ENCODE measurements at places on chromosomes 1 and 21.
A peak's percentile ranks its signal among the peaks of the same experiment; 100 is the strongest.

DNA sequence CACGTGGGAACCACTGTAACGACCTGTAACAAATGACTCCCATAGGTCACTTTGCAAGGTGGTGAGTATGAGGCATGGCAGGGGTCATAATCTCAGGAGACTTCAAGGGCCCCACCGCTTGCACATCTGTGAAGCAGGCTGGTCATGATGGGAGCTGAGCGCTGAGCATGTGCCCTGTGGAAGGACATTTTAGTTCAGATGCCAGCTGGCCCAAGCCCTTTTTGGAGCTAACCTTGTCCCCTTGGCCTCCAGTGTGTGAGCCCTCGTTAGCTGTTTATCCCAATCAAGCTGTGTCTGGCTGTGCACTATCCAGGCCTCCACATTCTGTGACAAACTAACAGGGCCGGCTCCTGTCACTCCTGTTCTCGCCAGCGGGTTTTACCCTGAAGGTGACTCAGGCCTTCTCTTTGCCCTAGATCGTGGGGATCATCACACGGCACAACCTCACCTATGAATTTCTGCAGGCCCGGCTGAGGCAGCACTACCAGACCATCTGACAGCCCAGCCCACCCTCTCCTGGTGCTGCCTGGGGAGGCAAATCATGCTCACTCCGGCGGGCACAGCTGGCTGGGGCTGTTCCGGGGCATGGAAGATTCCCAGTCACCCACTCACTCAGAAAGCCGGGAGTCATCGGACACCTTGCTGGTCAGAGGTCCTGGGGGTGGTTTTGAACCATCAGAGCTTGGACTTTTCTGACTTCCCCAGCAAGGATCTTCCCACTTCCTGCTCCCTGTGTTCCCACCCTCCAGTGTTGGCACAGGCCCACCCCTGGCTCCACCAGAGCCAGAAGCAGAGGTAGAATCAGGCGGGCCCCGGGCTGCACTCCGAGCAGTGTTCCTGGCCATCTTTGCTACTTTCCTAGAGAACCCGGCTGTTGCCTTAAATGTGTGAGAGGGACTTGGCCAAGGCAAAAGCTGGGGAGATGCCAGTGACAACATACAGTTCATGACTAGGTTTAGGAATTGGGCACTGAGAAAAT lies 7.6 kb downstream of the NPPA start:
- DNase-seq: no peak

DNA sequence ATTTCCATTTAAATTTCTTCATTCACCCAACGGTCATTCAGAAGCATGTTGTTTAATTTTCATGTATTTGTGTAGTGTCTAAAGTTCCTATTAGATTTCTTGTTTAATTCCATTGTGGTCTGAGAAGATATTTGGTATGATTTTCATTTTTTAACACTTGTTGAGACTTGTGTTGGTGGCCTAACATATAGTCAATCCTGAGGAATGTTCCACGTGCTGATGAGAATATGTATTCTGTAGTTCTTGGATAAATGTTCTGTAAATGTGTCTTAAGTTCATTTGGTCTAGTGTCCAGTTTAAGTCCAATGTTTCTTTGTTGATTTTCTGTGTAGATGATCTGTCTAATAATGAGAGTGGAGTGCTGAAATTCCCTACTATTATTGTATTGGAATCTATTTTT lies 22.7 kb upstream of the LCE5A start:
- no peak for DNase-seq

GRCh38 chr1:117188170-117188815 lies 22.4 kb downstream of the VTCN1 start:
- DNase-seq: no peak

DNA sequence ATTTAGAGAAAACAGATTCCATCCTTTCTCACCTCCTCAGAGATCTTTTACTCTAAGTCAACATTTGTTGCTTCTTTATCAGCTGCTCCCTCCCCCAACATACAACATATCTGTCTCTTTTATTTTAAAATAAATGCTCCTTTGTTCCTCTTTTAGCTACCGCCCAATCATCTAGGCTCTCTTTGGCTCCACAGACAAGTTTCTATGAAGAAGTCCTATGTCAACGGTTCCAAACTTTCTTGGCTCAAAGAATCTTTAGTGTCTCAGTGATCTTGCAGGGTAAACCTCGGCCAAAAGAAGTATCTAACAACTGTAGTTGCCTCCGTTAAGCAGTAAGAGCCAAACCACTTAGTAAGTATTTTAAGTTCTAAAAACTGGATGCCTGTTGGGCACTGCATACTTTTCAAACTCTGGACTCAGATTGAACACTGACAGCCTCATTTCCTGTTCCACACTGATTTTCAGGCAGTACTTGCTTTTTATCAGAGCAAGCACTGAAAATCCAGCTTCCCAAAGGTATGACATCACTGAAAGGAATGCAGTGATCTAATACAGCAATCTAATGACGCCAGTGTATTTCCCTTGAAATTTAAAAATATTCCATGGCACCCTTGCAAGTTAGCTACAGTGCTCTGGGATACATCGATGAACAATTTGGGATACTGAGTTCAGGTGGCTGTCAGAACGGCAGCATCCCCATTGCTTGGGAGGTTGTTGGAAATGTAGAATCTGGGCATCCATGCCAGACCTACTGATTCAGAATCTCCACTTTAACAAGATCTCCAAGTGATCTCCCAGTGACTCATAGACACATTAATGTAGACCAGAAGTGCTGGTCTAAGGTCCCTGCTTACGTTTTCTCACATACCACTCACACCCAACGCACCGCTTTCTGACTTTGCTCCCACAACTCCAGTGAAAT lies 26.8 kb downstream of the EGLN1 start:
- peak; percentile 97 for DNase-seq

- peak; percentile 36 for DNase-seq
Observed at GRCh38 chr1:15803380-15803779, 4.1 kb downstream of the UQCRHL start.

DNA sequence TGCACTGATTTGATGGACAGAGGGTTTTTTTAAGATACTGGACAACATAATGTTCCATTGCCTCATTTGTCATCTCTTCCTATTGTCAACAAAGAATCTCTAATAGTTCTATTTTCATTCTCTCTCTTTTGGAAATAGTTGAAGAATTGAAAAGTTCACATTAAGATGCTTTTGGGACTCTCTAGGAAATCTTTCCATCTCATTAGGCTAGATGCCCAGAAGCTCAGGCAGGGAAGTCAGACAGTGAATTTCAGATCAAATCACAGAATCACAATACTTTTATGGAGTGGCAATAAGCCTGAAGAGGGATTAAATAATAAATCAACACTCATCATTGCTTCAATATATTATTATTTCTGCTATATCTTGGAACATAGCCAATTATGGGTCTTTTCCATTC lies 29.2 kb downstream of the NEGR1 start:
- DNase-seq: no peak

GRCh38 chr1:202708456-202709275 lies 1.6 kb downstream of the SYT2 start:
- no peak for DNase-seq

GRCh38 chr1:170674239-170674638 lies 10.3 kb downstream of the PRRX1 start:
- no peak for DNase-seq

DNA sequence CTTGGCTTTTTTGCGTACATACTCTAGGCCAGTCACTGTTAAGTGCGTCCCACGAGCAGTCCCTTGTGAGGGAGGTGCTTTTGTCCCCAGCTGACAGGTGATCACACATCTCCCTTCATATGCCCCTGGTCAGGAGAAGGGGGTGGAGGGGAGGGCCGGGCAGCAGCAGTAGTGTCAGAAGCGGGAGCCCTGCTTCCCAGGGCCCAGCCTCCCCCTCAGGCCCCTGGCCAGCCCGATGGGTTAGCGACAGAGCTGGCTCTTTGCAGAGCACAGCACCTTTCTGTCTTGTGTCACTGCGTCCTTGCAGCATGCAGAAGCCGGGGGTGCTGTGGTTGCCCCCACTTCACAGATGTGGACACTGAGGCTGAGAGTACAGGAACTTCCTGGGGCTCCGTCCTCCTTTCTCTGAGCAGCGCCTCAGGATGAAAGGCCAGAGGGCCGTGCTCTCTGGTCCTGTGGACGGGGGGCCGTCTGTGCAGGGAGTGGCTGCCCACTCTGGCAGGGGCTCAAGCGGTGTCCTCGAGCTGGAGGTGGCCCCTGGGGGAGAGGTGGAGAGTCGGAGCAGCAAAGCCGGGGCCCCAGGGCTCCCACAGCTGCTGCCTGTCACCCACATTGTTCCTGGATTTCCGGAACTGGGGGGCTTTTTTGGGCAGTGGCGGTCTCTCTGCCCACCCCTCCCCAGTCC lies 5.9 kb downstream of the TMEM201 start:
- no peak for DNase-seq

GRCh38 chr1:98706173-98706843 lies 44.8 kb downstream of the SNX7 start:
- peak; percentile 17 for DNase-seq

DNA sequence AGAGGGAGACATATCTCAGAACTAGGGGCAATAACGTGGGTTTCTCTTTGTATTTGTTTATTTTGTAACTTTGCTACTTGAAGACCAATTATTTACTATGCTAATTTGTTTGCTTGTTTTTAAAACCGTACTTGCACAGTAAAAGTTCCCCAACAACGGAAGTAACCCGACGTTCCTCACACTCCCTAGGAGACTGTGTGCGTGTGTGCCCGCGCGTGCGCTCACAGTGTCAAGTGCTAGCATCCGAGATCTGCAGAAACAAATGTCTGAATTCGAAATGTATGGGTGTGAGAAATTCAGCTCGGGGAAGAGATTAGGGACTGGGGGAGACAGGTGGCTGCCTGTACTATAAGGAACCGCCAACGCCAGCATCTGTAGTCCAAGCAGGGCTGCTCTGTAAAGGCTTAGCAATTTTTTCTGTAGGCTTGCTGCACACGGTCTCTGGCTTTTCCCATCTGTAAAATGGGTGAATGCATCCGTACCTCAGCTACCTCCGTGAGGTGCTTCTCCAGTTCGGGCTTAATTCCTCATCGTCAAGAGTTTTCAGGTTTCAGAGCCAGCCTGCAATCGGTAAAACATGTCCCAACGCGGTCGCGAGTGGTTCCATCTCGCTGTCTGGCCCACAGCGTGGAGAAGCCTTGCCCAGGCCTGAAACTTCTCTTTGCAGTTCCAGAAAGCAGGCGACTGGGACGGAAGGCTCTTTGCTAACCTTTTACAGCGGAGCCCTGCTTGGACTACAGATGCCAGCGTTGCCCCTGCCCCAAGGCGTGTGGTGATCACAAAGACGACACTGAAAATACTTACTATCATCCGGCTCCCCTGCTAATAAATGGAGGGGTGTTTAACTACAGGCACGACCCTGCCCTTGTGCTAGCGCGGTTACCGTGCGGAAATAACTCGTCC lies 1.3 kb upstream of the OLIG2 start:
- no peak for DNase-seq

DNA sequence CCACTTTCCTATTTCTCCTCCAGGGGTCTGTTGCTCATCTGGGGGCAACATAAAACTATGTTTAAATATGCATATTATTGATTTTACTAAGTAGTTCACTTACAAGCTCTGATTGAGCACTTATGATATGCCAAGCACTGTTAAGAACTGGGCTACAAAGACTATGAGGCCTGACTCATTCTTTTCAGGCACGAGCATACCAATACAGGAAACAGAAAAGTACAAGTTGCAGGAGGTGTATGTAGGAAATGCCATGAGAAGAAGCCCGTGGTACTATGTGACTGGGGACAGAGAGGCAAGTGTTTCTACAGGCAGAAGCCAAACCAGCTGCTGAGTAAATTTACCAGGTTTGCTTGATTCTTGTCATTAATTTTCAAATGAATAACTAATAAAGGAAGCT lies 120.4 kb upstream of the PTGFR start:
- peak; percentile 76 for DNase-seq

DNA sequence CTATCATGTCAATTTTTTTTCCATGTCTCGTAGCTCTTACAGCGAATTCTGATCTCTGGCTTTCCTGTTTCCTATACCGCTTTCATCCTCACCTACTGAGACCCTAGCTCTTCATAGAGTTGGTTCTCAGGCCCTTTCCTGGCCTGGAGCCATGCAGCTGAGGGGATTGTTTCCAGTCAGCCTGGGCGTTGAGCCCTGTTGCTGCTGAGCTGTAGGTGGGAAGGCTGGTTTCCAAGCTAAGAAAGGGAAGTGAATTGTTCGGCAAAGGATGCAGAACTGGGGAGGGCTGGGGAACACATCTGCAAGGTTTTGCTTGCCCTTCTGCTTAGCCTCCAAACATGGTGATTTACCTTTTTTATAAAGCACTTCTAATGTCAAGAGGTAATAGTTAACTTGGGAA lies 41.5 kb downstream of the SPATA46 start:
- peak; percentile 35 for DNase-seq

GRCh38 chr1:43349594-43350306 lies 9.0 kb upstream of the CDC20 start:
- peak; percentile 85 for DNase-seq

Data from astrocyte of the spinal cord (primary cell).